ENCODE measurements at places on chromosomes 6 and 20. TPM values are rescaled to one million over a fixed set of nuclear protein-coding genes. Genes with fewer than 3 reads are reported as not detected.

- no peak for DNase-seq
Measured at GRCh38 chr6:115071962-115072361, 729.1 kb upstream of the HS3ST5 start.

- DNase-seq: no peak
Measured at GRCh38 chr6:163716690-163717089, 302.2 kb downstream of the QKI start.

DNA sequence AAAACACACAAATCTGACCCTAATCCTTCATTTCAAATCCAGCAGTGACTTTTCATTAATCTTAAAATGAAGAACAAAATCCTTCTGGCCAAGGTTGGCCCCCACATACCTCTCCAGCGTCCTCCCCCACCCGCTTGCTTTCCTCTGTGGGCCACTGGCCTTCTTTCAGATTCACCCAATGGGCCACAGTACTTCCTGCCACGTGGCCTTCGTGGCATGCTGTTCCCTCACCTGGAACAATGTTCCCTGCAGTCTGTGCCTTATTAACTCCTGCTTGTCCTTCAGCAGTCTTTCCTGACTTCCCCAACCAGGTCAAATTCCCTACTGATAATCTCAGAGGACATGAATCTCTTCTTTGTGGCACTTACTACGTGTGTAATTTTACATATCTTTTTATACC is 5.3 kb upstream of the GTF2H4 start:
- no peak for DNase-seq

DNA sequence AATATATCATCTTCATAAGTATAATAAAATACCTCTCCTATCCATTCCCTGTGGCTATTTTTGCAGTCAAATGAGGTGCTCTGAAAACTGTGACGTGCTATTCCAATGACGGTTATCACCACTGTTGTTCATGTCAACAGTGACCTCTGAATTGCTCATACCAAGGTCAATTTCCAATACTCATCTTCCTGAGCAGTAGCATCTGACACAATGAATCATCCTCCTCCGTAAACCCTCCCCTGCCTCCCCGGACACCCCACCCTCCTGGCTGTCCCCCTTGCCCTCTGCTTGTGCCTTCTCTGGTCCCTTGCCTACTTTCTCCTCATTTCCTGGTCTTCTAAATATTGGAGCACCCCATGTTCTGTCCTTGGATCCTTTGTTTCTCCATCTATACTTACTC is 77.7 kb upstream of the SLC22A23 start:
- DNase-seq: no peak

DNA sequence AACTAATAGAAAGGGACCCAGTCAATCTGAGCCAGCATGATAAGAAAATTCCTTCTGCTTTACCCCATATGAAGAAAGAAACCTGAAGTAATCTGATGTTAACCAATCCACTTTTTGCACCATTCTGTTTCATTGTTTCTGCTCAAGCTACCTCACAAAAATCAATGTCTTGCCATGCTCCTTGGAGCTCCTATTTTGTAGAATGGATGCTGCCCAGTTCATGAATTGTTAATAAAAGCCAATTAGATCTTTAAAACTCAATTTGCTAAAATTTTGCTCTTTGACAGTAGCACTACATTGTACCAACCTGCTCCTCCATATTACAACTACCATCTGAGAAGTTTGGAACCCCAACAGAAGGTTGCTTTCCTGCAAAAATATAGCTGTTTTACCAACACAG is 116.2 kb upstream of the GPR6 start:
- DNase-seq: no peak

DNA sequence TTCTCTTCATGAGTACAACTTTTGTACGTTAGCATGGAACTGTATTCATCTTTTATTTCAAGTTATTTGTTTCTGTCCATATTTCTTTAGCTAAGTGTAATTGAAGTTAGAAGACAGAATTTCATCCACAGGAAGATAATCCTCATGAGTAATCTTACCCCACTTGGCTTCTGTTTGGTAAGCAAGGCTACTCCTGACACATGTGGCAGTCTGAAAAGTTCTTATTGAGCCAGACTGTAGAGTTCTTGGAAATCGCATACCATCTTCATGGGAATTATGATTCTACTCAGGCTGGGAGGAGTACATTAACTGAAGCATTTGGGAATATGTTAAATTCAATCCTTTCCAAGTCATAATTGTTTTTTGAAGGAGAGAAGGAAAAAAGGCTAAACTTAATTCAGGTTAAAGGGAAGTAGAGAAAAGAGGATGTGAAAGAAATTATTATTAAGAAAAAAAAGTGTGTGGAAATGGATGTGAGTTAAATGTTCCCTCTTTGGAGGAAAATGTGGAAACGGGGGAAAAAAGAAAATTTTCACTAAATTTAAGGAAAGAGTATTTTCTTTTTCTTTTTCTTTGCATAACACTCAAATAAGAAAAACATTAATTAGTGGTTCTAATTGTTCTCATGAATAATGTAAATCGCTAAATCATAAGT is 41.5 kb upstream of the TENT5A start:
- DNase-seq: no peak

DNA sequence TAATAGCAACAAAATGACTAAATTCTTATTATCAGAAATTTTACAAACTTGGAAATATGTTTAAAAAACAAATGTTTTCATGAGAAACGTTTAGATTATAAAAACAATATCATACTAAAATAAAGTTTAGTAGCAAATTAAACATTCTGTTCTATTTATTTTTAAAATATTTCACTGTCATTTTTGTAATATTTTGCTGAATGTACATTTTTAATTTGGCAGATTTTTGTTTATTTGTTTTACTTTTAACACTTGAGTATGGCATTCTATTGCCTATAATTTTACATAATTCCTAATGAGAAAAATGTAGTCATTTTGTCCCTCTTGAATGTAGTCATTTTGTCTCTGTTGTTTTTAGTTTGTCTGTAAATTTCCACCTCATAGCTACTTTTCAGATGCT is 1400.2 kb downstream of the GRIK2 start:
- DNase-seq: no peak

- no peak for DNase-seq
Measured at GRCh38 chr6:38493931-38494547, 145.7 kb downstream of the BTBD9 start.

DNA sequence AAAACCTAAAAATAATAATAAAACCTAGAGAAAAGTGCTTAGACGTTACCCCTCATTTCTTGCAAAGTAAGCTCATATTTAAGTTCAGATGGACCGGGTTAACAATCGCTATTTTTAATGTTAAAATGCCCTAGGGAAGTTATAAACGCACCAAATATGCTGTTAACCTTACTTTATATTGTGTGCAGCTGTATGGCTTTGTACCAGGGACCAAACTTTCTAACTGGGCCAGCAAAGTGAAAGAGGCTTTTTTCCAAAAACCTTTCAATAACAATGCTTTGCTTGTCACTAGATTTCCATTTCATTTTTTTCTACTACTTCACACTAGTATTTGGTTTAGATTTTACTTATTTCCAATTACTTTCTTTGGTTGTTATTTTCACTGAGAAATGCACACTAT is 248.5 kb downstream of the FOXC1 start:
- DNase-seq: no peak

The KIAA1755 gene
- total RNA-seq: 1.3 TPM

The SRMS gene
- not detected for total RNA-seq

Data from lower lobe of right lung (tissue), 2 donors.